Activated CD8-positive, alpha-beta T cell treated with anti-CD3 and anti-CD28 coated beads for 36 hours (primary cell): ENCODE measurements at places on chromosomes 5 and 9.

GRCh38 chr5:54217826-54218503 lies 92.4 kb downstream of the ARL15 start:
- DNase-seq = peak; percentile 14
- H3K36me3 ChIP-seq = no peaks in the 10 kb centered on the region
- H3K27me3 ChIP-seq = no peaks in the 10 kb centered on the region
- no peak overlapping the region for H3K4me3 ChIP-seq

DNA sequence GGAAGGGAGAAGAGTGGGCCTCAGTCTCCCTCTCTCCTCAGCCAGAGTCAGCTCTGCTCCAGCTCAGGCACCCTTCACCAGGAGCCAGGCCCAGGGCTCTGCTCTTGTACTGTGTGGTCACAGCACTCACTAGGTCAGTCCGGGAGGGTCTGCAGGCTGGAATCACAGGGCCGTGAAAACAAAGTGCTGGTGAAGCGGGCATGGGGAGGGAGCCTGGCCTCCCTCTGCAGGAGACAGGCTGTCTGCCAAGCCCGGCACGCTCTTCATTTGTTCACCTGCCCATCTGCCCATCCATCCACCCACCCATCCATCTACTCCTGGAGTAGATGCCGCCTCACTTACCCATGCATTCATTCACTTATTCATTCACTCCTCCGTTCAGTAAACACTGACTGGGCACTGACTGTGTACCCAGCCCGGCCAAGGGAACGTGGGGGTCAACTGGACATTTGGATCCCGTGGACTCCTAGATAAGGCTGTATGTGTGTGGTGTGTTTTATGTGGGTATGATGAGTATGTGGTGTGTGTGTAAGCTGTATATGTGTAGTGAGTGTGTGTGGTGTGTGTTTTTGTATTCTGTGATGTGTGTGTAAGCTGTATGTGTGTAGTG lies 3.6 kb downstream of the SPAAR start:
- no peaks in the 10 kb centered on the region for H3K27me3 ChIP-seq
- H3K27ac ChIP-seq = no peak overlapping the region
- H3K36me3 ChIP-seq = no peaks in the 10 kb centered on the region
- peaks cover 42% of the 10 kb centered on the region for H3K4me1 ChIP-seq
- H3K4me3 ChIP-seq = no peak overlapping the region
- DNase-seq = no peak

- peaks cover 22% of the 10 kb centered on the region for H3K36me3 ChIP-seq
- H3K27me3 ChIP-seq = no peaks in the 10 kb centered on the region
- peaks cover 27% of the 10 kb centered on the region for H3K4me1 ChIP-seq
- H3K27ac ChIP-seq = peak overlapping the region; percentile 99
- H3K4me3 ChIP-seq = peak overlapping the region; percentile 99
Observed at GRCh38 chr5:43065387-43065947, 25.3 kb upstream of the ANXA2R start.

DNA sequence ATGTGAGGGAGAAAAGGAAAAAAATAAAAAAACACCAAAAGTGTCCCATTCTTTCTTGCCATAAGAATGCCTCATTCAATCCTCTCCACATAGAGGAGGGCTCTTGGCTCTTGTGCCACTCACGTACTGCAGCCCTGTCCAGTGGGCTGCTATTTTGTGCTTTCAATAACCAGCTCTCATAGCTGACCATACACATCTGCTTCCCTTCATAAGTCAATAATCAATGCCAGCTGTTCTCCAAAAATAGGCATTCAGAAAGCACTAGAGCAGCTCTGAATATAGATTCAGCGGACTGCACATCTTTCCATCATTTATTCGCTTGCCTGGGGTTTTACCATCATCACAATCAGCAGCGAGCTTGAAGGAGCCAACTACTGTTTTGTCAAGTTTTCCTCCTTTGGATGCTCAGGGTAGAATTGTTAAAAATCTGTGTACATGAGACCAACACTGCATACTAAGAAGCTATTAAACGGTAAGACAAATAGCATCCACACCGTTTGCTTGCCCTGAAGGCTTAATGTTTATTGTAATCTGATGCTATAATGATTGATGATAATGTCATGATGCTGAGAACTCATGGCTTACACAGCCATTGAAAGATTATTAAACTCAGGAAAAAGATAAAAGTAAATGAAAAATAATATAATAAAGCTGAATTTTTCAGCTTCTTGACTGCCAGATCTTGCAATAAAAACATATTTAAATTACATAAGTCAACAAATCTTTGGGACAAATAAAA lies 80.0 kb downstream of the OXCT1 start:
- peaks cover 33% of the 10 kb centered on the region for H3K36me3 ChIP-seq
- no peaks in the 10 kb centered on the region for H3K27me3 ChIP-seq
- no peak overlapping the region for H3K27ac ChIP-seq

GRCh38 chr5:174849426-174849825 lies 125.0 kb downstream of the MSX2 start:
- peaks cover 3% of the 10 kb centered on the region for H3K27me3 ChIP-seq
- DNase-seq = no peak
- H3K4me3 ChIP-seq = no peak overlapping the region

DNA sequence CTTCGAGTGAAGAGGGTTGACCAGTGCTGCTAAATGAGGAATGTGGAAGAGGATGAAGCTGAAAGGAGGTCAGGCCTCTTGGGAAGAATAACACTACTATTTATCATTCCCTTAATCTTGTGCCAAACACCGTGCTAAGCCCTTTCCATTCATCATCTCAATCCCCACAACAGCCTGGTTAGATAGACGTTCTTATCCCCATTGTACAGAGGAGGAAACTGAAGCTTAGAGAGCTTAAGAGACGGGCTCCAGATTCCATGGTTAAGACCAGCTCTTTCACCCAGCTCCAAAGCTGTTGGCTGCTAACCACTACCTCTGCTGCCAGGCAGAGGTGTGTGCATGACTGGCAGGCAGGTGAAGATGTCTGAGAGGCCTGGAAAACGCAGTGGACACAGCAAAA lies 868 bp upstream of the EPB41L4B start:
- H3K27ac ChIP-seq = no peak overlapping the region
- H3K36me3 ChIP-seq = no peaks in the 10 kb centered on the region

GRCh38 chr5:54551926-54552325 lies 34.4 kb downstream of the SNX18 start:
- H3K36me3 ChIP-seq = peaks cover 7% of the 10 kb centered on the region
- no peaks in the 10 kb centered on the region for H3K27me3 ChIP-seq
- no peak overlapping the region for H3K4me3 ChIP-seq
- no peak overlapping the region for H3K27ac ChIP-seq
- no peaks in the 10 kb centered on the region for H3K4me1 ChIP-seq
- no peak for DNase-seq

DNA sequence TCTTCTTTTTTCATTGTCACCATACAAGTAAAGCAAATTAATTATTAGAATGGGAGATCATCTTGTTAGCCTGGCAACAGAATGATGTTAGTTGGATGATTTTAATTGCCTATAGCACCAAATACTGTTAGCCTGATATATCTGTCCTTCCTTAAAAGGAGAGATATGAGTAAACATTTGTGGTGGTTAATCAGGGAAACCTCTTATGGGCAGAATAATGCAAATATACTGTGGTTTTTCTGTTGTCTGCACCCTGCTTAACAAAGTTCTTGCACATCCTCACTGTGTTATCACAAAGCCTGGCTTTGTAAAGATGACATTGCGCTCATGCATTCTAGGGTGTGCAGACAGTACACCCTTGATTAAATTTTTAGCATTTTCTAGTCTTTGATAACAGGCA lies 254.9 kb upstream of the SMC2 start:
- no peaks in the 10 kb centered on the region for H3K27me3 ChIP-seq
- no peak overlapping the region for H3K4me3 ChIP-seq
- no peaks in the 10 kb centered on the region for H3K36me3 ChIP-seq
- H3K4me1 ChIP-seq = no peaks in the 10 kb centered on the region
- DNase-seq = no peak

GRCh38 chr5:60382716-60383115 lies 317.2 kb downstream of the DEPDC1B start:
- no peaks in the 10 kb centered on the region for H3K36me3 ChIP-seq
- H3K27me3 ChIP-seq = no peaks in the 10 kb centered on the region
- no peaks in the 10 kb centered on the region for H3K4me1 ChIP-seq

- peaks cover 13% of the 10 kb centered on the region for H3K4me1 ChIP-seq
- DNase-seq = no peak
- H3K27me3 ChIP-seq = no peaks in the 10 kb centered on the region
- no peaks in the 10 kb centered on the region for H3K36me3 ChIP-seq
- no peak overlapping the region for H3K27ac ChIP-seq
- no peak overlapping the region for H3K4me3 ChIP-seq
Observed at GRCh38 chr5:128778474-128778873, 186.8 kb upstream of the SLC27A6 start.

DNA sequence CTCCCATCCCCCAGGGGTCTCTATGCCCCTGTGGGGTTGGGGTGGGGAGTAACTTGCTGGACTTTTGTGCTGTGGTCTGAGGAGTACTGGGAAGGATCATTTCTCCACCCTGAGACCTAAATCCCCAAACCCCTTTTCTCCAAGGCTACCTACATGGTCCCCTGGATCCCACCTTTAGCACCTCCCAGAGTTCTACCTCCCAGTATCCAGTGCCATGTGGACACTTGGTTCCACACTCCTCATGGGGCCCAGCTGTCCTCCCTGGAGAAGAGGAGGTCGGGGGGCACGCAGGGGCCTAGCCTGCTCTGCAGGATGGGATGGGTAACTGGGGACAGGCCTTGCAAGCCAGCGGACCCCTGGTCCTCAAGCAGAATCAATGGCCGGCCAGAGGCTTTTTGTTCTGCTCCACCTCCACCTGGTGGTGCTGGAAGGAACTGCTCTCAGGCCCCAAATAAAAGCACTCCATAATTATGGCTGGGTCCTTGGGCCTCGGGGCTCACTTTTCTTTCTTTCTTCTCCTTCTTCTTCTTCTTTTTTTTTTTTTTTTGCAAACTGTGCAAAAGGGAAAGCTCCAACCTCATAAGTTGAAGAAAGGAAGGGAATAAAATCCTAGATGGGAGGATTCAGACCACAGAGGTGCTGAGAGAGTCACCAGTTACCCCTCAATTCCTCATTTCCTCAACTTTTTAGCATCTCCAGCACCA lies 68.4 kb downstream of the PSD2 start:
- no peak overlapping the region for H3K4me3 ChIP-seq
- peak; percentile 79 for DNase-seq
- no peaks in the 10 kb centered on the region for H3K36me3 ChIP-seq
- peaks cover 9% of the 10 kb centered on the region for H3K27me3 ChIP-seq

- no peak overlapping the region for H3K4me3 ChIP-seq
- no peaks in the 10 kb centered on the region for H3K4me1 ChIP-seq
- H3K27me3 ChIP-seq = peaks cover 2% of the 10 kb centered on the region
- no peaks in the 10 kb centered on the region for H3K36me3 ChIP-seq
- no peak overlapping the region for H3K27ac ChIP-seq
- DNase-seq = no peak
Observed at GRCh38 chr5:98638701-98639100, 134.8 kb upstream of the RGMB start.

GRCh38 chr5:160904591-160904990 lies 52.6 kb upstream of the ATP10B start:
- no peak overlapping the region for H3K27ac ChIP-seq
- H3K4me3 ChIP-seq = no peak overlapping the region

- H3K27me3 ChIP-seq = no peaks in the 10 kb centered on the region
- H3K4me1 ChIP-seq = no peaks in the 10 kb centered on the region
- no peaks in the 10 kb centered on the region for H3K36me3 ChIP-seq
- H3K4me3 ChIP-seq = no peak overlapping the region
- H3K27ac ChIP-seq = no peak overlapping the region
- DNase-seq = no peak
Observed at GRCh38 chr5:114174837-114175236, 187.0 kb upstream of the KCNN2 start.

DNA sequence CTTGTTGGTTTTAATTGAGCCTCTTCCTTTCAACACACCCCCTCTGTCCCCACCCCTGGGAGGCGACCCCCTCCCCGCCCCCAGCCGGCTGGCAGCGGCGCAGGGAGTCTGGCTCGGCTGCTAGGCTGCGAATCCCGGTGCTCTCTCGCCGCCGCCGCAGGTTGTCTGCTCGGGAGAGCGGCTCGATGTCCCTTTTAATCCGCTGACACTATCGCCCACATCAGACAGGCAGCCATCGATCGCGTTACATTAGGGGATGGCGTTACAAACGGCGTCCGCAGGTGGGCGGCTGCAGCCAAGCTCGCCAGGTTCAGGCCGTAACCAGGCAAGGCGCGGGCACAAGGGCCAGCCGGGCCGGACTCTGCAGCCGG lies 1.3 kb downstream of the NR2F1-AS1 start:
- H3K4me1 ChIP-seq = peaks cover 10% of the 10 kb centered on the region
- H3K27me3 ChIP-seq = peaks cover 54% of the 10 kb centered on the region
- no peak for DNase-seq
